NCI-H226 (cell line): ENCODE measurements at places on chromosomes 12 and 14.

- no peak for DNase-seq
Observed at GRCh38 chr14:69680297-69680696, 68.9 kb downstream of the SUSD6 start.

DNA sequence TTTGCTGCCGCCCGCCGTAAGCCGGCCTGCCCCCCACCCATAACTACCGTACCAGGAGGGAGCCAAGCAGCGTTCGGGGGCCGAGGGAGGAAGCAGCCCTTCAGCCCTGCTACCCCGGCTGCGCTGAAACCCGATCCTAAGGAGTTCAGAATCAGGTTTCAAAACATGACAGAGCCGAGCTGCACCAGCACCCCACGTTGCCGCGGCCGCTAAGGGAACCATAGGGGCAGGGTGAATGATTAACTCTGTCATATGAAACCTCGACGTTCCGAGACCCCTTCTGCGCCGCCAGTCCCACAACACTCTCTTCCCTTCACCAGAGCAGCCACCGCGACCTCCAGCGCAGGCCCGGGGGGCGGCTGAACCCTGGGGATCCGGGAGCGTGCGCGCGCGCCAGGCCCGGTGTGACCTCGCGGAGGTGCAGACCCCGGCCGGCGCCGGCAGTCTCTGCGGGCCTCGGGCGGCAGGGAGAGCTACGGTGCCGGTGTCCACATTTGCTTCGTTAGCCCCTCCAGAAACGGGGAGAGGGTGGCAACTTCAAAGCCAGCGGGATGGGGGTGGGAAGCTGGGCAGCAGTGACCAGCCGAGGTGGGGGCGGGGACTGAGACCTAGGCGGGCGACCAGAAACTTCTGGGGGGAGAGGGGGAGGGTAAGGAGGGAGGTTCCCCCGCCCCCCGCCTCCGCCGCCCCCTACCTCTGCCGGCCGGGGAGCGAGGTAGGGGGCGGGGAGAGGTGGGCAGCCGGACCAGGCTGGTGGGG, 1.6 kb downstream of the SIX4 start:
- no peak for DNase-seq

GRCh38 chr14:34699873-34700621, 14.3 kb downstream of the CFL2 start:
- DNase-seq: peak; percentile 87

- peak; percentile 98 for DNase-seq
Observed at GRCh38 chr14:64806202-64806861, 73.4 kb downstream of the SPTB start.

- DNase-seq: peak; percentile 71
Observed at GRCh38 chr12:88310069-88310468, 168.0 kb downstream of the TMTC3 start.

- DNase-seq: no peak
Observed at GRCh38 chr14:37443461-37443860, 151.6 kb downstream of the FOXA1 start.

- no peak for DNase-seq
Observed at GRCh38 chr14:81728447-81728846, 194.8 kb upstream of the SEL1L start.

- no peak for DNase-seq
Observed at GRCh38 chr14:91019673-91020072, 40.8 kb downstream of the RPS6KA5 start.

GRCh38 chr12:103586132-103586531, 941 bp upstream of the STAB2 start:
- no peak for DNase-seq

DNA sequence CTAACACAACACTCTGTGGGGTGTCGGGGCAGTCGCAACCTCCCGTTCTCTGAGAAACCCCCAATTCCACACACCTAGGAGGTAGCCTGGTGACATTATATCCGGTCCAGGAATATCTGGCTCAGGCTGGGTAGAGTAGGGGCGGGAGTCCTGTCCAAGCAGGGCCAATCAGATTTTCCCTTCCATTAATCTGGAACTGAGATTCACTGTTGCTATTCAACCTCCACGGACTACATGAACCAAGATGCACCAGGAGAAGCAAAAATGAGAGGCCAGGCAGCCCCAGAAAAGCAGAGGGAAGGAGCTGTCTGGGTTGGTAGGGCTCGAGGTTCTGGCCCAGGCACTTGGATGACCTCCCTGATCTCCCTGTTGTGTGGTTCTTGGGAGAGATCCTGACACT, 51.0 kb downstream of the NINJ2 start:
- DNase-seq: no peak

GRCh38 chr14:36215217-36215598, 38.7 kb upstream of the PTCSC3 start:
- DNase-seq: no peak

DNA sequence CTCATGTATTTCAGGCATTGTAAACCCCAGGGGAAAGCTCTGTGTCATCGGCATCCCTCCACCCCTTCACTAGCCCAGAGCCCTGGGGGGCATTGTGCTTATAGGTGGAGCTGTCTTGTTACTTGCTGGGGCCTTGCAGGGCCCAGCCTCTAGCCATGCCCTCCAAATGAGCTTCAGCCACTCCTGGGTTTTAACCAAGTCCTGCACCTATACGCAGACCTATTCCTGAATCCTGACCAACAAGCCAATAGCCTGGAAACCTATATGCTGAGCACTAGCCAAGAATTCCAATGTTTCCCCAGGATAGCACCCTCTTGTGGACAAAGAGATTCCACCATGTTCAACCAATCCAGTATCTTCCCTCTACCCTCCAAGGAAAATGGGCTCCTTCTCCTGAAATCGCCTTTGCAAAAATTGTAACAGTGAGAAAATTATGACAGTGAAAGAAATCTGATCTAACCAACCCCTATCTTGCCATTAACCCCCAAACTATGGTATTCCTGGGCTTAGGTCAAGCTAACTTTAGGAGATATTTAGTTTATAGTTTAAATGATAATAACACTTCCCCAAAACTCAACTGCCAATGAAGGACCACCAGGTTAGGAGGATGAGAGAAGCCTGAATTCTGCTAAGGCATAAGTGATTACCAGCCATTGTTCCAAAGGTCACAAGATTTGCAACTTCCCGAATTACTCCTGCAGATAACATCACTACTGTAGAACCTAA, 55.5 kb downstream of the TTC7B start:
- DNase-seq: peak; percentile 18

DNA sequence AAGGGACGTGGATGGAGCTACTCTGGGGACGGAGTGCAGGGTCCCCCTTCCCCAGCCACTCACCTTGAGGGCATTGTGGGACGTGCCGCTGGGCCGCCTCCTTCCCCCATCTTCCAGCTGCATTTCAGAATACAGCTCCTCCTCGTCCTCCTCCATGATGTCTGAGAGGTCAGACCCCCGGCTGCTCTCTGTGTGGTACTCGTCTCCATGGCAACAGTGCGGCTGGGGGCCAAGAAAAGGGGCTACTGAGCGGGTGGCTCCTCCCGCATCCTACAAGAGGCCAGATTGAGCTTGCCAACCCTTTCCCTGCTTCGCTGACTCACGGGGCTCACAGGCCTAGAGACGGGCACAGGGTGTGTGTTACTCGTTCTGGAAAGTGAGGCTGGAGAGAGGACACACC, 90.4 kb downstream of the PIWIL1 start:
- no peak for DNase-seq

DNA sequence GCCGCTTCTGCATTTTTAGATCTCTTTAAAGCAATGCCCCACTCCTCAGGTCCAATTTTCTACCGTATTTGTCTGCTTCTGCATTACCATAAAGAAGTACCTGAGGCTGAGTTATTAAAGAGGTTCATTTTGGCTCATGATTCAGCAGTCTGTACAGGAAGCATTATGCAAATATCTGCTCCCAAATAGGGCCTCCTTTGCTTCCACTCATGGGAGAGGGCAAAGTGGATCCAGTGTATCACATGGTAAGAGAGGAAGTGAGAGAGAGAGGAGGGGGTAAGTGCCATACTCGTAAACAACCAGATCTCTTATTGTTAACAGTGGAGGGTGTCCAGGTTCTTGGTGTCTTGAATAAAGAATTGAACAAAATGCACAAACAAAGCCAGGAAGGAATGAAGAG, 316.1 kb upstream of the SEL1L start:
- DNase-seq: no peak

DNA sequence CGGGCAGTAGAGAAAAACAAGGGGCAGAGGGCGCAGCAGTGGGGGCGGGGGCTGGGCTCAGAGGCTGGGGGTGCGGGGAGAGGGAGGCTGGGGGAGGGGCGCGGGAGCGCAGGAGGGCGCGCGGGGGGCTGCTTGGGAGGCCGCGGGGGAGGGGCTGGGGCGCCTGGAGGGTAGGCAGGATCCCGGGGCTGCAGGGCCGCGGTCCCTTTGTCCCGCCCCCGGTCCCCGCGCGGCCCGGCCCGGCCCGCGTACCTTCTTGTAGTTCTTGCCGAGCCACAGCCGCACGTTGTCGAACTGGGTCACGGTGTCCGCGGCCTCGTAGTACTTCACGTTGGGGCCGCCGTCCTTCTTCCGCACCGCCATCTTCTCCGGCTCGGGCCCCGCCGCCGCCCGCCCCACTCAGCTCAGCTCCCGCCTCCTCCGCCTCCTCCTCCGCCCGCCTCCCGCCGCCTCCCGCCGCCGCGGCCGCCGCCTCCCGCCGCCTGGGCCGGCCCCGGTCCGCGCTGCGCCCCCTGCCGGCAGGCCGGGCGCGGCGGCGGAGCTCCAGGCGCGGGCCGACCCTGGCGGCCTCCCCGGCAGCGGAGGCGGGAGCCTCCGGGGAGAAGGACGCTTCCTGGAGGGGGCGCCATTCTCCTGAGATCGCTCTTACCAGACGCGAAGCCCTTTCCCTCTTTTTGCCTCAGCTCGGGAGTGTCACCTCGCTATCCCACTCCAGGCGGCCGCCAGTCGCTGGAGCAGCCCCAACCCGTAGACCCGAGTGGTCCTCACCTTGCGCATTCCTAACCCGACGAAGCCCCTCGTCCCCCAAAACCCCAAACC, at the start of gene SMARCC2:
TSS of gene SMARCC2 (minus strand) at position 385 of the 819 bp plus-strand sequence. CDS start at position 363, 22 bp downstream.
- DNase-seq: peak; percentile 82

DNA sequence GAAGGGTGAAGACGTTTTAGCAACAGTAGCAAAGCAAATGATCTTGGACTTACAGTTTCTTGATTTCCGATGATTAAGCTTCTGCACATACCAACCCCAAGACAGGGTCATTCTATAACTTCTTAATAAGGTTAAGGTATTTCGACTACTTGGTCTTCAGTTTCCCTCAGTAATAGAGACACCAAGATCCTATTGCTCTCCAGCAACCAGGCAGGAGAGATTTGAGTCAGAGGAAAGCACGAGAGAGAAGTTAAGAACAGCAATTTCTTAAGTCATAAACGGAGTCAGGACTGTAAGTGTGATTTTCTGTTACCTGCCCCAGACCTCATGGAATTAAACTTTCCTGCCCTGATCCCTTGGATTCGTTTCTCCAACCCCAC, 215.6 kb downstream of the TTC8 start:
- no peak for DNase-seq

- DNase-seq: peak; percentile 53
Observed at GRCh38 chr12:25135531-25136154, 59.3 kb downstream of the DNAI7 start.

- no peak for DNase-seq
Observed at GRCh38 chr12:52587563-52587962, 13.7 kb downstream of the KRT72 start.

DNA sequence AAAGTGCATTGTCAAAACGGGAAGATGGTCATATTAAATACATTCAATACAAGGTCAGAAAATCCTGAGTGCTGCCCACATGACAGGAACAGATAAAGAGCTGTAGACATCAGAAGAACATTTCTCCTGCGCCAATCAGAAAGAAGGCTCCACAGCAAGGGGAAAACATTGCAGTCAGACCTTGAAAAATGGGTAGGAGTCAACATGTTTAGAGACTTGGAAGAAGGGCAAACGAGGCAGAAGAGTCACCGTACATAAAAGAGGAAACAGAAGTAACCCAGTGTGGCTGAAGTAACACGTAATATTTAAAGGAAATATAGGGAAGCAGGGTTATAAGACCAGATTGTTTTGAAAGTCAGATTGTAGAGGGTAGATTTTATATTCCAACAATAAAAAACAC, 11.9 kb downstream of the SPPL3 start:
- no peak for DNase-seq

DNA sequence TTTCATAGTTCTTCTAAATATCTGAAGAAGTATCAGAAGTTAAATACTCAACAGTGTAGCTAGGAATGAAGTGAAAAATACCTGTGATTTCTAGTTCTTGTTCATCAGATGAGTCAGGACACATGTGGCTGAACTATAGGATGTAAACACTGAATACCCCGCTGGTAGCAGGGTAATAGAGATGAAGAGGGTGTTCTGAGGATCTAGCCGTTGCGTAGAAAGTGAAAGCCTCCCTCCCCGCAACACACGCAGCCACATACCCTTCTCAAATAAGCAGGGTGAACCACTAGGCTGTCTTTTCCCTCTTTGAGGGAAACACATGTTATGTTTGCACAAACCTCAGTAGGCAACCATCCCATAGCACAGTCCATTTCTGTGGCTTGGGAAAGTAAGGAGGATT, 16.4 kb upstream of the RNASE12 start:
- no peak for DNase-seq

GRCh38 chr12:102120886-102121285, 903 bp downstream of the PARPBP start:
- DNase-seq: peak; percentile 4

GRCh38 chr12:52667509-52667908, 12.7 kb downstream of the KRT1 start:
- DNase-seq: no peak

GRCh38 chr12:93794738-93795137, 117.6 kb downstream of the CRADD start:
- no peak for DNase-seq

DNA sequence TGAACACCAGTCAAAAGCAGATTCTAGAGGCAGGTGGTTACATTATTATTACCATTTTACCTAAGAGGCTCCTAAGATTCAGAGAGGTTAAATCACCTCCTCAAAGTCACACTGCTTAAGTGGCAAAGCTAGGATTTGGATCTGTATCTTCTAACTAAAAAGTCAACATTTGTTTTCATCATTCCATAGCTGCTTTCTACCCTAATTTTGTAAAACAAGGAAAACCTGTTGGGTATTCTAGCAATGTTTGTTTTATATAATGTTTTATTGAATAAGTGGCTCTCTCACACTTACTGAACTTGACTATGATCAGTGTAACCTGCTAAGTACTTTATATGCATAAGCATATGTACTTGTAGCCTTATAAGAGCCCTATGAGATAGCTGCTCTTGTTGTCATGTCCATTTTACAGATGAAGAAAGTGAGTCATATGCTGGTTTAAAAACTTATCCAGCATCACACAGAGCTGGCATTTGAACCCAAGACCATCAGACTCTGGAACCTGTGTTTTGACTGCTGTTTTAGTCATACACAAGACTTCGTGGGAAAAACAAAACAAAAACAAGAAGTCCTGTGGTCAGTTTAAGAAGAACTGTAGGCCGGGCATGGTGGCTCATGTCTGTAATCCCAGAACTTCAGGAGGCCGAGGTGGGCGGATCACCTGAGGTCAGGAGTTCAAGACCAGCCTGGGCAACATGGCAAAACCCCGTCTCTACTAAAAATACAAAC, 31.7 kb upstream of the EVL start:
- no peak for DNase-seq

DNA sequence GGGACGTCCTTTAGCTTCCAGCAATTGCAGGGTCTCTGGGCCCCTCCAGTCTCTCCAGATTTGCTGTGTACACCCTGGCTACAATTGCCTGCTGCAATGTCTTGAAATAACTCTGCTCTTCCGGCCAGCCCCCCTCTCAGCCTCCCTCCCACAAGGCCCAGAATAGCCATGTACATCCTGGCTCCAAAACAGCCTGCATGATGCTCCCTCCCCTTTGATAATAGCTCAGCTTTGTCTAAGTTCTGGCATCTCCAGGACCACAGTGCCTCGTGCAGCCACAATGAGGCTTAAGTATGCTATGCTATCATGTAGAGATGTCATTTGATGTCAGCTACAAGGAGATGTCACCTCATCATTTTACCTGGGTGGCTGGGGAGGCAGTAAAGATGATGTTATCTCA, 74.6 kb downstream of the SRRM4 start:
- DNase-seq: no peak

GRCh38 chr12:12221560-12221959, 45.3 kb downstream of the LRP6 start:
- no peak for DNase-seq
